ENCODE measurements at places on chromosomes 7 and 10.

DNA sequence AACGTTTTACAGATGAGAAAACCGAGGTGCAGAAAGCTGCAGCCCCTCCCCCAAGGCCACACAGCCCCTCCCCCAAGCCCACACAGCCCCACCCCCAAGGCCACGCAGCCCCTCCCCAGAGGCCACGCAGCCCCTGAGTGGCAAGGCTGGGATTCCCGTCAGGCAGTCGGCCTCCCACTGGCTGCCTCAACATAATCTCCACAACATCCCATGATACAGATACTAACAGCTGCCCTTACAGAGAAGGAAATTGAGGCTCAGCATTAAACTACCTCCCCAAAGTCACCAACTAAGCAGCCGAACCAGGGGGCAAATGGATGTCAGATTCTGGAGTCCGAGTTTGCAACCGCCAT lies 15.9 kb downstream of the SH3PXD2A start:
- DNase-seq, result no peak

DNA sequence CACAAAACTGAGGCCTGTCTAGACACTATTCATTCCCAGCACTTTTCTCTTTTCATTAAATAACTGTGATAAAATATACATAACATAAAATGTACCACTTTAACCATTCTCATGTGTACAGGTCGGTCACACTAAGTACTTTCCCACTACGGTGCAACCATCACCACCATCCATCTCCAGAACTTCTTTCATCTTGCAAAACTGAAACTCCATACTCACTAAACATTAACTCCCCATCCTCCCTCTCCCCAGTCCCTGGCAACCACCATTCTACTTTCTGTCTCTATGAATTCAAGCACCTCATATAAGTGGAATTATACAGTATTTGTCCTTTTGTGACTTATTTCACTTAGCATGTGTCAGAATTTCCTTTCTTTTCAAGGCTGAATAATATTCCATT lies 53.0 kb downstream of the ARHGAP12 start:
- DNase-seq, result no peak

GRCh38 chr10:77283326-77283725 lies 354.3 kb downstream of the KCNMA1 start:
- DNase-seq, result no peak

GRCh38 chr7:74627661-74628411 lies 29.7 kb upstream of the GTF2I start:
- no peak for DNase-seq

- no peak for DNase-seq
Observed at GRCh38 chr7:45874408-45875131, 1.7 kb upstream of the CCDC201 start.

GRCh38 chr7:14841086-14841485 lies 61.5 kb downstream of the DGKB start:
- DNase-seq, result no peak

GRCh38 chr7:152925412-152926147 lies 166.0 kb downstream of the ACTR3B start:
- DNase-seq, result no peak

GRCh38 chr10:130958003-130958402 lies 353.5 kb downstream of the TCERG1L start:
- no peak for DNase-seq

- no peak for DNase-seq
Observed at GRCh38 chr10:90842725-90843124, 15.1 kb downstream of the HTR7 start.

- DNase-seq, result no peak
Observed at GRCh38 chr10:72200883-72201282, 14.9 kb upstream of the ANAPC16 start.

- no peak for DNase-seq
Observed at GRCh38 chr10:11304906-11305585, 287.4 kb downstream of the CELF2 start.

DNA sequence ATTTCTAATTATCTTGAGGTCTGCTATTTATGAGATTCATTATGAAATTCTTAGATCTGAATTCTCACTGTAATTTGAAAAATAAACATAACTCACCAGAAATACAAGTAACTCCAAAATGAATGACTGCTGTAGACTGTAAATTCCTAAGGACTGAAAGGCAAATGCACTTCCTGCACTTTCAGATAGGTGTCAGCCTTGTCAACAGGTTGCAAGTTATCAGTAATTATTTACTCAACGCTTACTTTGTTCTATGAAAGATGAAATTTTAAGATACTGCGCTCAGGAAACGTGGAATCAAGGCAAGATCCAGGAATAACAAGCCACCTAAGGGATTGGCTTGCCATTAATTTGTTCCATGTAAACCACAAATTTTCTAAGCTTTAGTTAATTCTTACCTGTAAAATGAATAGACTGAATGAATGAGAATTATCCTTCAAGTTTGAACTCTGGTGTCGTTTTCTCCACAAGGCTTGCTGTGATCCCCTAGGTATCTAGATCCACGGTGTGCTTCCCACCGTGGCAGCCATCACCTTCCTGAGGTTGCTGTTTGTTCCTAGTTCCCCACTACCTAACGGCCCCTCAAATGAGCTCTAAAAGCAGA lies 12.6 kb downstream of the DHX32 start:
- DNase-seq, result no peak

GRCh38 chr7:123210986-123211385 lies 11.2 kb upstream of the SLC13A1 start:
- no peak for DNase-seq

DNA sequence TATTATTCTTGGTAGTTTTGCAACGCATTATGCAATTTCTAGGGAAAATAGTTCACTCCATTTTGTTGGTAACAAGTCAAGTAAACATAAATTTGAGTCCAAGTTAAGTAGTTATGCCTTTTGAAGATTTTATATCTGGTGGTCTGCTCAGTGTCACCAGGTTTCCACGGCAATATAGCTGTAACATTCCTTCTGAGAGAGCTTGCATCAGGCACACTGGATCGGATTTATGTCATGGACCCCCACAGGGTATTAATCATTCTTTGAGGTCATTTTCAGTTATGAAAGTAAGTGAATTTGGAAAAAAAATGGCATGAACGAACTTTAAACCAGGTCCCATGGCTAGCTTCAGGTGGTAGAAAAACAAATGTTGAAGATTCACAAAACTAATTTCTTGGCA lies 136.3 kb downstream of the POLR1F start:
- no peak for DNase-seq

DNA sequence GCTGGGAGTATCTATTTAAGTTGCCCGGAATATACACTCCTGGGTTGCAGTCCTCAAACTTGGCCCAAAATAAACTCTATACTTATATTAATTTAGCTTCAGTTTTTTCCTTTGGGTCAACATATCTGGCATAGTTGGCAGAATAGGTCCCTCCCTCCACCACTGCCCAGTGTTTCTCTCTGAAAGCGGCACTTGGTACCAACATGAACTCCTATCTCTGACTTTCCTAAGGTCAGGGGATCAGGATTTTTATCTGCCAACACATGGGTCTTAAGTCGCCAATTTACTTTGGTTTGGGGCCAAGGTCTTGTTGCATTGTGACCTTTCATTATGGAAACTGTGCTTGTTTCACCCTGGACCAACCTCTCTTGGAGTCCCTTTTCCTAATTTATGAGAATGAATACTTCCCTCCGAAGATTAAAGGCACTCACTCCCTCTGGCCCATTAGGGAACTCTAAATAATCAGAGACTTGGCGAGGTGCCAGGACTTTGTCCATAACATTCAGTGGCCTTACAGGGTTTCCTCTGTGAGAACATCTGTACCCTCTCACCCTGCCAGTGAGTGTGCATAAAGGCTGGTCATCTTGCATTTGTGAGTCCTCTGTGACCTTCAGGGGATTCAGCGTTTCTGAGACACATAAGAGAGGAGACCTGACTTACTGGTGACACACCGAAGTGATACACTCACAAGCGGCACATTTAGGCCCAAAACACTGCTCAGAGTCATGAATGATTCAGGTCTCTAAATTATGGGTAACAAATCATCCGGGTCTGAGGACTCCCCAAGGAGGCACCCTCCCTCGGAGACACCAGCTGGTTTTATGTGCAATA lies 19.7 kb upstream of the FKBP9 start:
- DNase-seq, result no peak

GRCh38 chr10:95675403-95676116 lies 18.2 kb downstream of the TCTN3 start:
- DNase-seq, result no peak

GRCh38 chr10:22723783-22724182 lies 9.4 kb upstream of the PIP4K2A start:
- DNase-seq, result no peak

GRCh38 chr10:14545827-14546226 lies 215.1 kb upstream of the FRMD4A start:
- DNase-seq, result no peak

DNA sequence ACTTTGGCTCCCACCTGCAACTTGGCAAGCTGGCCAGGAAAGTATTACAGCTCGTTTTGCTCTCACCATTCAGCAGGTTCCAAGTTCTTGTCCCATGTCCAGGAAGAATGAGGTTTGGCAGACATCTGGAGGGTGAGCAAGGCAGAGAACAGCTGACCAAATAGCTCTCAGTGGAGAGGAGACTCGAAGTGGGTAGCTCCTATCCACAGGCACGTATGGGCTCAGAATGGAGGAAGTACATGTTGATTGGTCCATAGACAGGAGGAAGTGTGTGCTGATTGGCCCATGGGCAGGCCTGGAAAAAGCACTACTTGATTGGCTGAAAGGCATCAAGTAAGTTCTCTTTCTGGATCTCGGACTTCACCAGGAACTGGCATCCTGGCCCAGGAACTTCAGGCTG lies 3.0 kb upstream of the NCAPG2 start:
- DNase-seq, result no peak

DNA sequence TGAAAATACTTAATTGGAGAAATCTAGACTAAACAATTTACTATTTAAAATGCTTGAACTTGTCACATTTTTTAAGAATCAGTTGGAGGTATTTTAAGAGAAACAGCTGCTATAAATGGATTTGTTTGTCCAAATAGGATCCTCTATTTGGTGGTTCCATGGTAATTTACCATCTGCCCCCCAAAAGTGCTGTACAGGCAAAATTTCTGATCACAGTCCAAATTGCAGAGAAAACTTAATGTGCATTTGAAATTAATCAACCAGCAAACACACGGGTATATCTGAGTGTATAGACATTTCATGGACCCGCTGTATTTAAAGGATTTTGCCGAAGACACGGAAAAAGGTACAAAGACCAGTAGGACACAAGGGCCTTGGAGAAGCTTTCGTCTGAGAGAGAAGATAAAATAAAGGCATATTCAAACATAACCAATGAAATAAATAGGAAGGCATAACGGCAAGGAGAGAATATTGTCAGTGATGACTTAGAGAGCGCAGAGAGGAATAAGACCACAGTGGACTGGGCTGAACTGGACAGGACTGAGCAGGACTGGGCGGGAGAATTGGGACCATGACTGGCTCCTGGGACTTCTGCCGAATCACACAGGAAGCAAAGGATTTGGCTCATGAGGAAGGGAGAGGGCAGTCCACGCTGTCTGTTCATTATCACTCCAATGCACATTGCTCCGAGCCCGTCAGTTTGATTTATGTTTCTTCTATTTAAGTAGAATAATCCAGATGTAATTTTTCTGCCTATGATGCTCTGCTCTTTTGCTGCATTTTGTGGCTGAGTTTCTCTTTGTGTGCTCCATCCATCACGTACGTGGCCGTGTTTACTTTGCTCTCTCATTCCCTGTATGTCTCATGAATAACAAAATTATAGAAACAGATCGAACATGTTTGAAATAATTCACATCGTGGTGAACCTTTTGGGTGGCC lies 112.8 kb downstream of the PRLHR start:
- no peak for DNase-seq

- no peak for DNase-seq
Observed at GRCh38 chr7:97026715-97027426, 2.2 kb upstream of the DLX5 start.

DNA sequence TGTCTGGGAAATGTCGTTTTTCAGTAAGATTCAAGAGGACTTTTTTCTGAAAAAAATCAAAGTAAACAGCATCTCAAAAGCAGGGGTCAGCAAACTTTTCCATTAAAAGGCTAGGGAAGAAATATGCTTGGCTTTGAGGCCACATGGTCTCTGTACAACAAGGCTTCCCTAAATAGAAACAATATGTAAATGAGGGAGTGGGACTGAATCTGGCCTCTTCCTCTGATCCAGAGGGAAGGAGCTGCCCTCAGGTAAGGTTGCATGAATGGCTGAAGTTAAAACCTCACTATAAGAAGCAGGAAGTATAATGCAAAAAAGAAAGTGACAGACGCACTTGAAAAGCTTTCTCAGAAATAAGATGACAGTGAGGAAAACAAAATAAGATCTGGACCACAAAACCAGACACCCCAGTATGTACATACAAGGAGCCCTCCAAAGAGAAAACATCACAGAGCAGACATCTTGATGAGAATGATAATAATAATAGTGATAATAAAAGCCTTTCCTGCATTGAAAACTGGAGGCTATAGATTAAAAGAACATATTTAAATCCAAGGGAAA lies 115.2 kb downstream of the PLXNA4 start:
- no peak for DNase-seq

DNA sequence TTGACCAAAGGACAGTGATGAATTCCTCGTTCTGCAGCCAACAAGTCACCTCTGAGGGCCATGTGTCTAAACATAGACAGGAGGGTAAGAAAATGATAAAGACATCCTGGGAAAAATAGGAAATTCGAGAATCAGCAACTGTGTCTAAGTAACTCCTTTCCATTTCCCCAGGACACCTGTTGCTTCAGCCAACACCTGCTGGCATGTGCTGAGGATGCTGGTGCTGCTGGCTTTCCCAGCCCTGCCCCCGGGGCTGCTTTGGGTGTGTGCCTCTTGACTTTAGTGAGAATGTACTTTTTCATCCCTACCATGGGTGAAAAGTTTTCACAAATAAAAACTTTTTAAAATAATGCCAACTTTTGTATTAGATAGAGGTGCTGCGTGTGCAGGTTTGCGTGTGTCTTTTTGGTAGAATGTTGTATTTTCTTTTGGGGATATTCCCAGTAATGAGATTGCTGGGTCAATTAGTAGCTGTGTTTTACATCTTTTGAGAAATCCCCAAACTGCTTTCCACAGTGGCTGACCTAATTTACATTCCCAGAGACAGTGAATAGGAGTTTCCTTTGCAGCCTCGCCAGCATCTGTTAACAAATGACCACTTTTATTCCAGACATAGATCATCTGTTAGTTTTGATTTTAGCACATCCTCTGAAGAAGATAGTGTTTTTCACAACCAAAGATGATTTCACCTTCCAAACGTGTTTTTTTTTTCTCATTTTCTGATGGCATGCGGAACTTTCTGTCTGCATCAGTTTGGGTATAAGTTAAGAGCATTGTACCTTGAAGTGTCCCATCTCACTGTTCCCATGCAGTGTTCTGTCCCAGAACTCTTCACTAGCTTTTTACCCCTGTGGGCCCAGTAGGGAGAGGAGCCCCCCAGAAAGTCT lies 104.2 kb upstream of the ACBD5 start:
- no peak for DNase-seq

DNA sequence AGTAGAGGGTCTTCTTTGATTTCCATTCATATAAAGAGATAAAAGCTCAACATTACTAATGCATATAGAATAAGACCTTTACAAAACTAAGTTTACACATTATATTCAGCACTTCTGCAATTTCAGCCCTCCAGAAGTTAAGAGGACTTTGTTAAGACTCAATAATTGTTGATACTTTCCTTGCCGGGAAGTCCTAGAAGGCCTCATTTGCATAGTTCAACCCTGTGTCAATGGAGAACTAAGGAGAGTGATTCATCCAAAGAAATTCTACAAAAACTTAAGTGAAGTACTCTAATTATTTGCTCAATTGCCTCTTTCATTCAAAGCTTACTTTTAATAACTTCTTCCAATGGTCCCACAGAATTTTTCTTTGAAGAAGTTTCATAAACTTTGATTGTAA lies 1060.3 kb upstream of the CELF2 start:
- DNase-seq, result no peak

GRCh38 chr7:44769776-44770294 lies 21.2 kb downstream of the ZMIZ2 start:
- DNase-seq, result no peak

GRCh38 chr7:24340727-24341126 lies 56.7 kb downstream of the NPY start:
- DNase-seq, result no peak

Data from GF-D8 (cell line).